ENCODE measurements at places on chromosomes 2 and 18.

DNA sequence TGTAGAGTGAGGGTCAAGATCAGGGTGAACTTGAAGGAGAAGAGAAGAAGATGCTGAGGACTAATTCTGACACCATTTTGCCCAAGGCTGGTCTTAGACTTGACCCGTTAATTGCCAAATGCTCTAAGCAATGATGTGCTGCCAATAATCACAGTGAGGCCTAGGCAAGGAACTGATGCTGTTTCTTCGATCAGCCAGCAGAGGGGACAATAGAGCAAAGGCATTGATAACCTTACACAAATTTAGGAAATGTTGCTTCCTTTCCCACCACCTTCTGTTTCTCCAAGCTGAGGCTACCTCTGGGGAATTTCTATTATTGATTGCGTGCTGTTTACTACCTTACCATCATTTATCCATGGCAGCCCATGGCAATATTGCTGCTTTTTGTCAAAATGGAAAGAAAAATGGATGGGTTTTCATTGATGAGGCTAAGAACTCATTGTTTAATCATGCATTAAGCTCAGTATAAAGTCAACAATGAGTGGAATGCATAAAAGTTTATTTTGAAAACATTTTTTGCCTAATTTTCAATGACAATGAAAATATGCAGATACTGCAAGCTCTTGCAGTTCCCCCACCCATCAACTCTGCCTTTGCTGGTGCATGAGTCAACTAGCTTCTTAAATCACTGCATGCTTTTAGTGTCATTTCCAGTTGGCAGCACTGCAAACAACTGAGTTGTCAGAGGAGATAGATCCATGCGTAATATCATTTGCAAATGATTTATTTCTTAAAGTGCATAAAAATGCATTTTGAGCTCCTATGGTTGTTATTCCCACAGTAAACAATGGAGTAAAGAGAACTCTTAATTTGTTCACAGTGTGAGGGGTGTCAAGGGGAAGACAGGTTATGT is 116.4 kb upstream of the NYAP2 start:
- peak; percentile 43 for DNase-seq

GRCh38 chr18:13124411-13124810 is 94.1 kb upstream of the LDLRAD4 start:
- DNase-seq = no peak

DNA sequence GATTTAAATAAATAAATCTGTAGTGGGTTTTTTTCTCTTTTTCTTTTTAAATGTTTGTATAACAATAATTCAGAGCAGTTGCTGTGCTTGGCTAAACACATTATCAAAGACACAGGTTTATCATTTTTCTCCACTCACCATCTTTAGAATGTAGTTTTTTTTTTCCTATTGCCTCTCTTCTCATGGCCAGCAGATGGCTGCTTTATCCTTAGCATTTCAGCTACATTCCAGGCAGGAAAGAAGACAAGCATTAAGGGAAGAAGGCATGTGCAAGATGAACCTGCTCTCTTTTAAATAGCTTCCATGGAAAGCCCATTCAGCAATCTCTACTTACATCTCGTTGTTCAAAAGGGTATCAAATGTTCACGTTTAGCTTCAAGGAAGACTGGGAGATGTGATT is 42.6 kb downstream of the ARHGAP15 start:
- DNase-seq = peak; percentile 5

DNA sequence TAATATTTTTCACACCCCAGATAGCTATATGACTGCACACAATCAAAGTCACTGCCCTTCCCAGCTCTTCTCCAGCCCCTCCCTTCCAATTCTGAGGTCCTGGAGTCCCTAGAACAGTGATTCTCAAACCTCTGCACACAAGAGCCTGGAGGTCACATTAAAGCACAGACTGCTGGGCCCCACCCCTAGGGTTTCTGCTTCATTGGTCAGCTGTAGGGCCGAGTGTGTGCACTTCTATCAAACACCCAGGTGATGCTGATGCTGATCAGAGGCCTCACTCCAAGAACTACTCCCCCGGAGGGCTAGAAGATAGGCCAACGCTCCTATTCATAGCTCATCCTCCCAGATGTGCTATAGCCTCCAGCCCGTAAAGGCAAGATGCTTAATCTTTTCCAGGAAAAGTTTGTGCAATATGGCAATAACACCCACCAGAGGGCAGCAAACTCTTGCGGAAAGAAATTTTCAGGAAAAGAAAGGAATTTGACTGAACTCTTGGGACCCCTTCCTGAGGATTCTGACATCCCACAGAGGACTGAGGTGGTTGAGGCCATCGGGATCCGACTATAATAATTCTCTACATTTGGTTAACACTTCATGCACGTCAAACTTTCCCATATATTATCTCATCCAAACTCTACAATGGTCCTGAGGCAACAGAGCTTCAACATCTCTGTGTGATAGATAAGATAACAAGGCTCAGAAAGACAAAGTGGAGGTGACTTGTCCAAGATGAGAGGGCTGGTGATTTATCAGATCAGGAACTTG is 194.2 kb upstream of the PKDCC start:
- DNase-seq = peak; percentile 59

GRCh38 chr2:215571689-215572088 is 135.8 kb upstream of the FN1 start:
- no peak for DNase-seq

GRCh38 chr2:30362468-30363081 is 84.5 kb upstream of the LCLAT1 start:
- DNase-seq = peak; percentile 88

- peak; percentile 96 for DNase-seq
Measured at GRCh38 chr2:56741601-56742102, 557.9 kb downstream of the CCDC85A start.

DNA sequence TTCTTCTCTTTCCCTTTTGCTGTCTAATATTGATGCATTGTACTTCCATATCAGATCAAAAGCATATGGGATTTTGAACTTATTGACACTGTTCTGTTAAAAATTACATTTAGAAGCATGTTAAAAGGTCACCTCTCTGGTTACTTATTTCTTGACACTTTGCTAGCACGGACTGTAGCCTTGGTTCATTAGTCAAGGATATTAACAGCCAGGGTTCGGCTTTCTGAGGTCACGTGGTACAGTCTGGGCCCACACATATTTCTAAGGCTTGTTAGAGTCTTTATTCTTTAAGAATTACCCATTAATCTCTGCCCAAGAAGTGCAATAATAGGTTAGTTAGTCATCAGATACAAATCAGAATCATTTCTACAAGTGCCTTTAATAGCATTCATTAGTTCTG is 1035.8 kb upstream of the FANCL start:
- no peak for DNase-seq

- no peak for DNase-seq
Measured at GRCh38 chr2:175792881-175793280, 209.2 kb downstream of the LNPK start.

DNA sequence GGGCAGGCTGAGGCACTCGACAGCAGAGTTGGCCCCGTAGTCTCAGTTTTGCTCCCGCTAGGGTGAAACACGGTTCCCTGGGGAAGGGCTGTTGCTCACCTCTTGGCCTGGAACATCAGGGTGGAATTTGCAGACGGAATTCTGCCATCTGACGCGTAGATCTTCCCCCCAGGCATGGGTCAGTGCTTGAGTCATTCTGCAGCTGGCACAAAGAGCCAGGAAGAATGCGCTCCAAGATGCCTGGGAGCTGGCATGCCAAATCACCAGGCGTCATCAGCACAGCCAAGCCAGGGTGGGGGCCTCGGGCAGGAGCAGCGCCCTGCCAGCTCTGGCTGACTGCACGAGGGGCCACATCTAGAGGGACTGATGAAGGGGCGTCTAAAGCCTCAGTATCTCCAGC is 42.7 kb downstream of the ODC1 start:
- DNase-seq = peak; percentile 91

DNA sequence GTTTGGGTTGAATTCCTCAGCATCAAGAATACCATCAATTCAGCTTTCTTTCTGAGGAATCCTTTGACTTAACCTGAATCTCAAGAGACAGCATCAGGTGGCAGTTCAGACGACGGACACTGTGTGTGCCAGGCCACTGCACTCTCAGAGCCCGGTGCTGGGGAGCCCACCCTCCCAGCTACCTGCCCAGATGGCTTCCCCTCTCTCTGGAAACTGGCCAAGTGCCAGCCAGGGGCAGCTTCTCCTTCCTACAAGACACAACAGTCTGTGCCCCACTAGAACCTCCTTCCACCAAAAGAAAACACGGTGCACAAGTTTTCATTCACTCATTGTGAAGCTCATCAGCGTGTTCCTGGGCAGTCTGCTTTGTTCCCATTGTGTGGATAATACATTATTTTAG is 28.5 kb downstream of the MAL start:
- no peak for DNase-seq

GRCh38 chr2:26993768-26994167 is 23.3 kb downstream of the MAPRE3 start:
- peak; percentile 13 for DNase-seq

- DNase-seq = peak; percentile 79
Measured at GRCh38 chr2:183034806-183035205, 3.5 kb downstream of the NCKAP1 start.

DNA sequence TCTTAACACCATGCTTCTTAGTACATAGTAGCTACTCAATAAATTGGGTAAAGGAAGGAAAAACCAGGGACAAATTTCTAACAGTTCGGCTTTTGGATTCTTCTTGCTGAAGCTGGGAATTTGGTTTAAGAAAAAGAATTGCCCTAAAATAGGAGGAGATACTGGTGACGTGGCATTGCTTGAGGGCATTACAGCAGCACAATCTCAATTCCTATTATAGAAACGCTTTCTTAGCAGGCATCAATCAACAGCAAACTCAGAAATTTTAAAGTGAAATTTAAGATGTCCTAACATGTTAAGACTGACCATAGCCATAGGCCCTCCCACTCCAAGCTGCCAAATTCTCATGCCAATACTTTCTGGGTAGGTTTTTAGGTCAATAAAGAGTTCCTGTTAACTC is 169.5 kb downstream of the SRBD1 start:
- no peak for DNase-seq

- no peak for DNase-seq
Measured at GRCh38 chr2:225472161-225472560, 72.7 kb downstream of the NYAP2 start.

DNA sequence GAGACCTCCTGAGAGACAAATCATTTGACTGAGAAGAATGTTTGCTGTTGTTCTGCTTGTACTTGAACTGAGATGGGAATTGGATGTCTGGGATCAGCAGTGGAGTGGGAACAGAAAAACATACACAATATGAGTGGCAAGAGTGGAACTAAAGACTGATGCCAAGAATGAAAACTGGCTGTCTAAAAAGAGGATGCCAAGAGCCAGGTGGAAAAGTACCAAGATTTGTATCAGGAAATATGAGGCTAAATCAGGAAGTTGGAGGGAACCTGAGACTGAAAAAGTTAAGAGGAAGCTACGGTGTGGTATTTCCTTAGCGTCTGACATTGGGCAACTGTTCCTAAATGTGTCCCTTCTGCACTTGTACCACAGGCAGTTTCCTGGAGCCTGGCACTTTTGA is 440.9 kb upstream of the CELF4 start:
- no peak for DNase-seq

GRCh38 chr18:36560187-36560586 is 262.7 kb downstream of the FHOD3 start:
- DNase-seq = no peak

DNA sequence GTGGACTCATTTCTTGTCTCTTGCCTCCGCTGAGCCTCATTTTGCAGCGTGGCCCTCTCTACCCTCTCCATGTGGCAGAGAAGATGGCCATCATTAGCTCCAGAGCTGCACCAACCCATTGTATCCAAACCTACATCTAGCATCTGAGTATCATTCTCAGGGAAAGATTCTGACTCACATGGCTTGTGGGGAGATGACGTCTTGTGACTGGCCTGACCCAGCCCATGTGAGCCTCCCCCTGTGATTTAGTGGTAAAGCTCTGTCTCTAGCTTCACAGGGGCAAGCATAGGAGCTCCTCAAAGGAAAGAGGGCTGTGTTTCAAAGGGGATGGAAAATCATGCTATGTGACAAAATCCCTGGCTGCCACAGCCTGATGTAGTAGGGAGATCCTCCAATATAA is 87.4 kb upstream of the RBMS1 start:
- DNase-seq = peak; percentile 67

- no peak for DNase-seq
Measured at GRCh38 chr2:225510796-225511195, 111.3 kb downstream of the NYAP2 start.

GRCh38 chr2:201891676-201892075 is 85.3 kb downstream of the CDK15 start:
- DNase-seq = no peak

DNA sequence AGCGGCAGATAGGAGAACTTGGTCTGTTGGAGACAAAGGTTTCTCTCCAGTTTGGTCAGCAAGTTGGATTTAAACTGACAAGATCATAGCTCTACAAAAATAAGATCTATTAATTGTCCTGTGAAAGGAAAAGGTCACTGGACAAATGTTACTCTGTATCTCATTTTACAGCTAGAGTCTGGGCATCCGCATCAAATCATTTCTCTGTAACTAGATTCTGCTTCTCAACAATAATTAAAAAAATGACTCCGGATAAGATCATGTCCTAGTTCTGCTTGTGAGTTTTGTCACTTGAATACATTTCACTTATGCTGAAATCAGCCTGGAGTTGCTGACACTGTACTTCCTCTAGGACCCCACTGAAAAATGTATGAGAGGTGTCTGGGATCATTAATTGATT is 310.8 kb downstream of the ALK start:
- no peak for DNase-seq

DNA sequence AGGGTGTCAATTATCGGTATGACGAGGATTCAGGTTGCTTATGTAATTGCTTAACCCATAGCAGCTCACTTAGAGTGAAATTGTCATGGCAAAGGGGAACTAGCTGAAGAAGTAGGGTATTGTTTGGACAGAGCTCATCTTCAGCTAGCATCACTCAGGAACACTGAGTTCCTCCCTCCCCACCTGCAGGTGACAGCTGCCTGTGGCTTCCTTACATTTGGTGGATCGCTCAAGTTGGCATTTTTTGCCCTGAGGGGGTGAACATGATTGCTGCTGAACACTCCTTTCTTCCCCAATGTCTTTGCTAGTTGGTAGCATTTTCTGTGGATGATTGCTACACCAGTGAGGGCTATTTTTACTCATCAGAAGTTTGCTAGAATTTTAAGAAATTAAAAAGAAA is 86.7 kb upstream of the THUMPD2 start:
- DNase-seq = no peak

- DNase-seq = no peak
Measured at GRCh38 chr2:169715379-169716237, 18.0 kb upstream of the KLHL23 start.

DNA sequence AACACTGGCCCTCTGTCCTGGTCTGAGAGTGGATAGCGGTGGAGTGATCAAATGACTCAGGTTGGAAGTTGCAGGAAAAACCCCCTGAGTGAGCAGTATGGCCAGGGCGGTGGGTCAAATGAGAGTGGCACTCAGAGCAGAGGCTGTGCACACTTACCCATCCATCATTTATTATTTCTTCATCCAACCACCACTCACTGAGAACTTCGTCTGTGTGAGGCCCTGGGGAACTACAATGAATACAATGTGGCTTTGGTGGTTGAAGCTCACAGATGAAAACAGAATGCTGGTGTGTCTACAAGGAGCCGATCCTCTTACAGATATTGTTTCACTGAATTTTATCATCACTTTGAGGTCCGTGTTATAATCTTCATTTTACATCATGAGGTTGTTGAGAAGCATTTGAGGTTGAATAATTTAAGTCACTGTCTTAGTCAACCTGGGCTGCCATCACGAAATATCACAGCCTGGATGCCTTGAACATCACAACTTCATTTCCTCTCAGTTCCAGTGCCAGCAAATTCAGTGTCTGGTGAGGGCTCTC is 73.4 kb upstream of the ID2 start:
- DNase-seq = peak; percentile 64

All from fibroblast of skin of back (primary cell).